EH (cell line): ENCODE measurements at places on chromosomes 12 and 14.

DNA sequence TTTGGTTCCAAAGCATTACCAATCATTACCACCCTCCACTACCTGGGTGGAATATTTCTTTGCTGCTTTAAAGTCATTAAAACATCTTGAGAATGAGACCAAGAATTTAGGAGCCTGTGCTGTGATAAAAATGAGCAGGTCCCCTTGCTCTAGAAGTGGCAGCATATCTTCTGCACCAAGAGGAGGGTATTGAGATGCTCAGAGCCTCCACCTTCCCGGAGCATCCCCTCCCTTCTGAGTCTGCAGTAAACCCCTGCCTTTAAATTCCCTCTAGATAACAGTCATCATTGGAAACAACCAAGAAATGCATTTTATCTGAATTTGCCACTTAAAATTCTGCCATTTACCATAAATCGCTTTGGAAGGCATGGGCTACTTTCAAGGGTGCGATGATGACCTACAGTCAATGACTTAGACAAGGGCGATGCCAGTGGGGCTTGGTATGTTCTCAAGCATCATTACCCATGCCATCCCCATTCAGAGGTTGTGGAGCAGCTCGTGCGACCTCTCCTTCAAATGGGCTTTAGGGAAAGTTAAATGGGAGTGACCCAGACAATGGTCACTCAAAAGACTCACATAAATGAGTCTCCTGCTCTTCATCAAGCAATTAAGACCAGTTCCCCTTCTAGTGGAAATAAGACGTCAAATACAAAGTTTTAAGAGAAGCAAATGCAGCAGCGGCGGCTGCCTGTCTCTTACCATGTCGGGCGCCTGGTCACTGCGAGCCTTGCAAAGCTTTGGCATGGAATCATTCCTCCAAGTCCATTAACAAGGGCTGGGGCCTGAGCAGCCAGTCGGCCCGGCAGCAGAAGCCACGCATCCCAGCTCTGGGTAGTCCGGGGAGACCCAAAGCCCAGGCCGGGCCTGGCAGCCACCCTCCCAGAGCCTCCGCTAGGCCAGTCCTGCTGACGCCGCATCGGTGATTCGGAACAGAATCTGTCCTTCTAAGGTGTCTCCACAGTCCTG is 334.5 kb downstream of the TMEM121 start:
- no peak for DNase-seq

DNA sequence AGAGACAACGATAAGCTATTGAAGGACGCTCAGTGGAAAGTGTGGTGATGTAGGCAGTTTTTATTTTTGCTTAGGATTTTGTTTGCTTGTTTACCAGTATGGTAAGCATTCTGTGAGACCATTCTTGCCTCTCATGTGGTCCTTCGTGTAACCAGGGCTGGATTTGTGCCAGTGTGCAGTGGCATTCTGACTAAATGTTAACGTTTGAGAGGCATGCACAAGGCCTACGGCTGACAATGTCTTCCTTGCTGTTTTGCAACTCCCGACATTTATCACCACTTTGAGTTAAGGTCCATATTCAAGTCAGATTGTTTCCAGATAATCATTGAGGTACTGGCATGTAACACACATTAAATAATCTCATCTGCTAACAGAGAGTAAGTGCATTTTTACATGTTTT is 102.3 kb upstream of the BCAT1 start:
- no peak for DNase-seq

DNA sequence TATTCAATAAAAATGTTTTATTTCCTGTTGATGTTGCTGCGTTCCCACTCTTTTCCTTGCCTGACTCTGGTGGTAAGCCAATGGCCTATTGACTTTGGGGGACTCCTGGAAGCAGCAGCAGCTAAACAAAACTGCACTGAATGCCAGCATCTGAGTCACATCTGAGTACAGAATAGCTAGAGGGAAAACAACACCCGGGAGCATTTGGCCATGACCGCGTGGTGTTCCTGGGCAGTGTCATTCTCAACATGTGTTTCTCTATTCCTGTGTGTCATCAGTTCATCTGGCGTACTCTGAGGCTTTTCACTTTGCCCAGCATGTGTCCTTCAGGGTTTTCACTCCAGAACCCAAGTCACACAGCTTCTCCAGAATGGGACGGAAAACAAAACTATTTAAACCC is 238.8 kb downstream of the PAWR start:
- DNase-seq = peak; percentile 95

DNA sequence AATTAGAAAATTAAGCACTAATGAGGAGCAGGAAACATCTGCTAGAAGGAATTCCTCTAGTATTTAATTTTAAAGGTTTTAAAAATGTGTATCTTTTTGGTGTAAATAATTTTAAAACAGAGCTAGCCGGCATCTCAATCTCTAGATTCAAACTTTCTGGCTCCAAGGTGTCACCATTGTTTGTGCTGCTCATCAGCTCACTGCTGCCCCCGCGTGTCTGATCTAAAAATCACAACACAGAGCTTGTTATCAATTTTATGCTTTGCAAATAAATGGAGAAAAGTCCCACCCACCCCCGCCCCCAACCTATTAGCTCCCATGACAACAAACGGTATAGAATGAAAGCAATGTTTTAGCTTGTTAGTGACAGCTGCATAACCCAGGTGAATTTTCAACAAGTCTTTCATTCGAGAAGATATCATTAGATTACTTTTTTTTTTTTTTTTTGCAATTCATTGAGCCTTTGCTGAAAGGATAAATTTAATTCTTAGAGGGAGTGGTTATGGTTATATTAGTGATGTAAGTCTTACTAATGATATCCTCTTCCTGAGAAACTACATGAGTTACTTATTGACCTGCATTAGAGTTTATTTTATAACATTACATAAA is 11.3 kb upstream of the ABHD12B start:
- DNase-seq = peak; percentile 77

- DNase-seq = peak; percentile 60
Observed at GRCh38 chr12:58502226-58502625, 418.1 kb downstream of the LRIG3 start.

DNA sequence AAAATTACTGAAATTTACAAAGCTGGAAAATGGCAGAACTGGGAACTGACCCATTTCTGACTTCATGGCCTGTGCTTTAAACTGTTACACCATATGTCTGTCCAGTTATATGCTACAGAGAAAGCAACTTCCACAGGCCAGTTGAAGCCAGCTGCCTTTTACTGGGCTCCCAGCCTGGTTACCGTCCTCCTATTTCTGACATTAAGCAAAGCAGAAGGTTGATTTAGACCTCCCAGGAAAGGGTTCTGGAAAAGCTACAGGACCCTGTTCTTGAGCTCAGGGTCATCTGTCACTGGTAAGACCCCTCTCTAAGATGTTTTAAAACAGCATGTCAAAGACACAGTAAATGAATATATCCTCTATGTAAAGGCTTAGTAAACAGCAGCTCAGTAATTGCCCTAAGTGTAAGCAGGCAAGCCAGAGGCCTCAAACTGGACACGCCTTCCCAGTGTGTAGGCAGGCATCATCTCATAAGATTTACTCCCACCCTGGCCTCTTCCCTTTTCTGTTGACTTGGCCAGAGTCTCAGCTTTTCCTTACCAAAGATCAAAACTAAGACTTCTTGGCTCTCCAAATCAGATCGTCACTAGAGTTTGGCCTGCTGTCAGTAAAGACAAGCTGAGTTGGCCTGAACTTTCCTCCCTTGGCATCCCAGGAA is 55.4 kb upstream of the RNU6-8 start:
- DNase-seq = no peak

GRCh38 chr12:122393817-122394216 is 28.7 kb downstream of the CLIP1 start:
- DNase-seq = no peak

GRCh38 chr12:4215229-4216186 is 58.1 kb upstream of the CCND2 start:
- no peak for DNase-seq

GRCh38 chr12:52493172-52493571 is at the start of gene KRT6A:
Gene KRT6A, minus strand, starts transcription at chr12:52493257. Its CDS starts 69 bp downstream, at chr12:52493188.
- DNase-seq = no peak

DNA sequence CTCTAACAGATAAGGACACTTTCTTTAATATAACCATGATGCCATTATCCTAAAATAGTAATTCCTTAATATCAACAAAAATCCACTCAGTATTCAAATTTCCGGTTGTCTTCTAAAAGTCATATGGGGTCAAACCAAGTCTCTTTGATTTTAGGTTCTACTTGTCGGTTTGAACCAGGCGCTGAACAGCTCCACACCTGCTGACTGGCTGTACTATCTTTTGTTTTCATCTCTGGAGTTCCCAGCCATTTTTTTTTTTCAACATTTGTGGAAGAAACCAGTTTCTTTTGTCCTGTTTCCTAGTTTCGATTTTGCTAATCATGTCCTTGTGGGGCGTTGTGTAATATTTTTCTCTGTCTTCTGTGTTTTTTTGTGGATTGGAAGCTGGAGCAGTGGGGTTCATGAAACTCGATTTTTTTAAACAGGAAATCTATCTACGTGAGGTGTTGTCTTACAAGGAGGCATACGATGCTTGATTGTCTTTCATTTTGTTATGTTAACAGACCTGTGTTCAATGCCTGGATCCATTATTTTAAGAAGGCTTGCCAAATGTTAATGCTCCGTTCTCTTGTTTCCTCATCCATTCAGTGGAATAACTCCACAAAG is 50.2 kb downstream of the FZD10 start:
- no peak for DNase-seq

DNA sequence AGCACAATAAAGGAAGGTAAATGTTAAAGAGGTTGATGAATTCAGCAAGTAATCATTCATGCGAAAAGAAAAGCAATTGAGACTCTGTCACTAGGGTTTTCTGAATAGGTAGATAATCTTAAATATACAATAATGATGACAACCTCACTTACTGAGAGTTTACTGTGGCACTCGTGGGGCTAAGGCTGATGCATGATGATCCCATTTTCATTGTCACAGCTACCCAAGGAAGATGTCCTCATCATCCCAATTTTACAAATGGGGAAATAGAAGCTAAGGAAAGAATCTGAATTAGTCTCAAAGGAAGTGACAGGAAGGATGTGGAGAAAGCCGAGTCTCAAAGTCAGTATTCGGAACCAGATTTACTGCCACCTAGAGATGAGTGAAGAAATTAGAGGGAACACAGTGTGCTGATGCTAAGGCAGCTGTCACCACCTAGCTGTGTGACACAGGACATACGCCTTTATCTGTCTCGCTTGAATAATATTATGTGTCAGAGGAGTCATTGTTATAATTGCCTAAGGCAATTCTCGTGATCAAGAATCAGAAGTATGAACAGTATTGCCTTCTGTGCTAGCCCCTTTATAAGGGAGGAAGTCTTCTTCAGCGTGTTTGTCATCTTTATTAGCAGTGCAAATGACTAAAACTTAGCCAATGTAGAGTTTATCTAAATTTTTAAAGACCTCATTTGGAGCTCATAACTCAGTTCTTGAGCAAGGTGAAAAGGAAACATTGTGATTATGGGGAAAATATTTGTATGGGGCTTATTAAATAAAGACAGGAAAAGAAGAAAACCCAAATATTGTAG is 63.2 kb downstream of the ERGIC2 start:
- DNase-seq = peak; percentile 76

DNA sequence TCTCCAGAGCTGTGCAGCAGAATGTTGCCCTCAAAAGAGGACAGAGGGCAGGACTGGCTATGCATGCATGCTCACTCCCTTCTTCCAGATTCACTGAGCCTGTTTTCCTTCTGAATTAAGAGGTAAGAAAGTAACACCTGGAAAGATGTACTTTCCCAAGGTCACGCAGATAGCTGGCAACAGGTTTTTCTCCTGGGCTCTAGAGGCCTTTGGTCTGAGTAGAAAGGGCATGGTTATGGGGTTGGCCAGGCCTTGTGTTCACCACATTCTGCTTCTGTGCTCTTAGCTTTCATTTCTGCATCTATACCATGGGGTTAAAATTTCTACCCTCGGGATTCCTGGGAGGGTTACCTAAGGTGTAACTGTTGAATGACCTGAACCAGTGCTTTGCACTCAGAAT is 57.5 kb downstream of the RASSF3 start:
- no peak for DNase-seq

DNA sequence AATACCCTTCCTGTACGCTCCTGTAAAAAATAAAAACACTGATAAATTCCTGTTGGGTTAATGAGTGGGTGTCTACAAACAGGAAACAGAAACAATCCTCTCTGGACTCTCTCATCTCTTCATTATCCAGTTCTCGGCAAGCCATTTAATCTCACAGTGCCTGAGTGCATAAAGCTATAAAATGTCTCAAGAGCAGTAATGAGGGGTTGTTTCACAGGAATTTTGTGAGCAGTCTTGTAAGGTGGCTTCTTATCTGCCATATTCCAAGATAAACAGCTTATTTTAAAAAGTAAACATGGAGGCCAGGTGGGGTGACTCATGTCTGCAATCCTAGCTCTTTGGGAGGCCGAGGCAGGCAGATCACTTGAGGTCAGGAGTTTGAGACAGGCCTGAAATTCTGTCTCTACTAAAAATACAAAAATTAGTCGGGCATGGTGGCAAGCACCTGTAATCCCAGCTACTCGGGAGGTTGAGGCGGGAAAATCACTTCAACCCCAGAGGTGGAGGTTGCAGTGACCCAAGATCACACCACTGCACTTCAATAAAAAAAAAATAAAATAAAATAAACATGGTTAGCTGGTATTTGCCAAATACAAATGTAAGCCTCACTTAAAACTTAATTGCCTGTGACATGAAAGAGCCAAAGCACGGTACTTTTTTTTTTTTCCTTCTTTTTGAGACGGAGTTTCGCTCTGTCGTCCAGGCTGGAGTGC is 54.0 kb downstream of the CLIP1 start:
- DNase-seq = peak; percentile 72

DNA sequence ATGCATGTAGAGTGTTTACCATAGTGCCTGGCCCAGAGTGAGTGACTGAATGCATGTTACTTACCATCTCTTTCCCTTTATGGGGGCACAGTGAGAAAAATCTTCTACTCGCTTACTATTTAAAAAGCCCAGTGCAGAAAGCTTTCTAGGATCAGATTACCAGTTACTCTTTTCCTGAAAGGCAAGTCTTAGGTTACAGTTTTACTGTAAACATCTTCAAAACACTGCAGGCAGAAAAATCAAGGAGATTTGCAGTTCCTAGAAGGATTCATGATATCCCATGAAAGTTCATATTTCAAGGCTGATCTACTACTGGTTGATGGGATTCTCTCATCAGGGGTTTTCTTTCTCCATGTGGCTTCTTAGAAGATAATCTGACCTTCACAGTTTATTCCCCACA is 29.3 kb upstream of the DAAM1 start:
- DNase-seq = no peak

DNA sequence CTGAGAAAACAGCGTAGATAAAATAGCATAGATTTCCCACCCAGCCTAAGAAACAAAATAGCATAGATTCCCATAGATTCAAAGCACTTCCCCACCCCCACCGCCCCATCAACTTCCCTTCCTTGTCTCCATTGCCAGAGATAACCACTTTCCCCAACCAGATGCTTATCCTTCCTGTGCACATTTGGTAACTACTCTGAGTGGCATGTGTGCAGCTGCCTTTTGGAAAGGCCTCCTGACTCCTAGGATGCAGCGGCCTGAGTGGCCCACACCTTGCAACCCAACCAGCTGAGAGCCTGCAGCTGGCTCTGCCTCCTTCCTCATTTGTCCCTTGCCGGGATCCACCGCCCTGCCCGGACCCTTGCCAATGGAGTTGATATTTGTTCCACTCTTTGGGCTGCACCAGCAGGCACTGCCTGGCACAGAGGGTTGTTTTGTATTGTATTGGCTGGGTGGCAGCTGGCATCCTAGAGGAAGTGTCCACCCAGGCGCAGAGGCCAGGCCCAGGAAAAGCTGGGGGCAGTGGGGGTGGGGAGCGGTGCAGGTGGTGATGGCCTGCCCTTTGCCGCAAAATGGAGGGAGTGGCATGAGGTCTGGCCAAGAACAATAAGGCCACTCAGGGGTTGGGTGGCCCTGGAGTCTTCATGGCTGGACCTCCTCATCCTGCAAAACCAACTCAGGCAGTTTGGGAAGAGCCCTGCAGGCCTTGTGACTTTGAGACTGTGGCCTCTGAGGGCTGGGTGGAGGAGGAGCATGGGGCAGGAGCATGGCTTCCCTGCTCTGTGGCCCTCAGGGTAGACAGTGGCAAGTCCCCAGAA is 4.9 kb downstream of the SLC48A1 start:
- DNase-seq = peak; percentile 37
